Hair follicular keratinocyte (primary cell): ENCODE measurements at places on chromosomes 1 and 21. TPM values are rescaled to one million over a fixed set of nuclear protein-coding genes. Genes with fewer than 3 reads are reported as not detected.

KIAA0040 gene
- total RNA-seq, result 39.3 and 54.7 TPM in 2 replicates

FMO4 gene
- 3.0 and 7.7 TPM in 2 replicates for total RNA-seq

SPRR1B gene
- total RNA-seq, result 31.1 and 43.3 TPM in 2 replicates

TBX19 gene
- total RNA-seq, result 0.15 and 0.47 TPM in 2 replicates

RGS13 gene
- not detected in 2 replicates for total RNA-seq

DCAF6 gene
- total RNA-seq, result 36.2 and 41.4 TPM in 2 replicates

TSTD1 gene
- 123 and 299 TPM in 2 replicates for total RNA-seq

DMRTB1 gene
- total RNA-seq, result not detected in 2 replicates

S100A14 gene
- 1,521 and 2,019 TPM in 2 replicates for total RNA-seq

MATN1 gene
- total RNA-seq, result not detected in 2 replicates

CD1E gene
- not detected in 2 replicates for total RNA-seq
